ENCODE measurements at places on chromosomes 6 and 20. TPM values are rescaled to one million over a fixed set of nuclear protein-coding genes. Genes with fewer than 3 reads are reported as not detected.

DNA sequence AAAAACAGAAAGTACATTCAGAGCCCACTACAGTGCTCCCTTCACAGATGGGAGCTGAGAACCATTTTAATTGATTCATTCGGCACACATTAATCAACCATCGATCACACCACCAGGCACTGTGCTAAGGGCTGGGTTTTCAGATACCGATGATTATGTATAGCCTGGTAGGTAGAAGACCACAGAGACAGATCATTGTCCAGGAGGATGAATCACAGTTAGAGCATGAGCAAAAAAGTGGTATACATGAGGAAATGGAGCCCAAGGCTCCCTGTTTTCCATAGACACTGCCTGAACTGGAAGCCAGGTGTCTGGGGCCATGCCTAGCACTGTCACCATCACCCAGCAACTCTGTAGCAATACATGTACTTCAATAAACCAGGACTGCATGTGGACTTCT, 9.0 kb upstream of the PRDM1 start:
- no peak for DNase-seq

DNA sequence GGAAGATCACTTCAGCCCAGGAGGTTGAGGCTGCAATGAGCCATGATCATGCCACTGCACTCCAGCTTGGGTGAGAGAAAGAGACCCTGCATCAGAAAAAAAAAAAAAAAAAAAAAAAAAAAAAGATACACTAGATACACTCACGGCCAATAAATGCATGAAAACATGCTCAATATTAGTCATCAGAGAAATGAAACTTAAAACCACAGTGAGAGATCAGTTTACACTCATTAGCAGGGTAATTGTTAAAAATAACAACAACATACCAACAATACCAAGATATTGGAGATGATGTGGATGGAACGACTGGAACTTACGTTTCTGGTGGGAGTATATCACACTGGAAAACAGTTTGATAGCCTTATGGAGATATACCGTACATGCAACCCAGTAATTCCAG, 29.9 kb downstream of the HS3ST5 start:
- DNase-seq: no peak

- DNase-seq: no peak
Measured at GRCh38 chr6:36374972-36375371, 12.5 kb downstream of the ETV7 start.

DNA sequence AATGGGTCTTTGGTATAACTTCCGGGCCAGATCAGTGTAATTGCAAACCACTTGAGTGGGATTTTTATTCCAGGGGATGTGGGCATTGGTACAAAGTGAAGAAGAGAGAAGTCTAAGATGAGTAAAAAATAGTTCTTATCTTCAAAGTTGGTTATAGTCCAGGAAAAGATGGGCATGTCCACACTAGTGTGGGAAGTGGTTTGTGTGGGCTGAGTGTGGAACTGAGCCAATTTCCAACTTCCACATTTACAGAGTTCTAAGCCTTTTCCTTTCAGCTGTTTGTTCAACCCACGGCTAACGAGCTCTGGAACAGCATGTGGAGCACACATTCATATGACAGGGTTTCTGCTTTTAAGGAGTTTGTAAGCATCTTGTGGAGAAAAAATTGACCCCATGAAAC, 72.3 kb upstream of the IFNGR1 start:
- no peak for DNase-seq

- no peak for DNase-seq
Measured at GRCh38 chr20:50153153-50153499, 397 bp downstream of the PEDS1 start.

DNA sequence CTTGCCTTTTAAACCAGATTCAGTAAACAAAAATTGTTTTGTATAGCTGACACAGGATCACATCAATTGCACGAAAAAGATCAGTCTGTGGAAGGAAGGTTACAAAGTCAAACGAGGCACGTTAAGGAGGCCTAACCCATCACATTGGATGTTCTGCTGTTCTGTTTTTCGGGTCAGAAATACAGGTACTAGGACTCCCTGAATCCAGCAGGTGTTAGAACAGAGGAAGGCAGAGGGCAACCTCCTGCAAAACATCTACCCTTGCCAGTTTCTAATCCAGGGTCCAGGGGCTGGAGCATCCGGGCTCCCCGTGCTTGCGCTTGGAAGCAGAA, 64.6 kb downstream of the PLG start:
- no peak for DNase-seq

DNA sequence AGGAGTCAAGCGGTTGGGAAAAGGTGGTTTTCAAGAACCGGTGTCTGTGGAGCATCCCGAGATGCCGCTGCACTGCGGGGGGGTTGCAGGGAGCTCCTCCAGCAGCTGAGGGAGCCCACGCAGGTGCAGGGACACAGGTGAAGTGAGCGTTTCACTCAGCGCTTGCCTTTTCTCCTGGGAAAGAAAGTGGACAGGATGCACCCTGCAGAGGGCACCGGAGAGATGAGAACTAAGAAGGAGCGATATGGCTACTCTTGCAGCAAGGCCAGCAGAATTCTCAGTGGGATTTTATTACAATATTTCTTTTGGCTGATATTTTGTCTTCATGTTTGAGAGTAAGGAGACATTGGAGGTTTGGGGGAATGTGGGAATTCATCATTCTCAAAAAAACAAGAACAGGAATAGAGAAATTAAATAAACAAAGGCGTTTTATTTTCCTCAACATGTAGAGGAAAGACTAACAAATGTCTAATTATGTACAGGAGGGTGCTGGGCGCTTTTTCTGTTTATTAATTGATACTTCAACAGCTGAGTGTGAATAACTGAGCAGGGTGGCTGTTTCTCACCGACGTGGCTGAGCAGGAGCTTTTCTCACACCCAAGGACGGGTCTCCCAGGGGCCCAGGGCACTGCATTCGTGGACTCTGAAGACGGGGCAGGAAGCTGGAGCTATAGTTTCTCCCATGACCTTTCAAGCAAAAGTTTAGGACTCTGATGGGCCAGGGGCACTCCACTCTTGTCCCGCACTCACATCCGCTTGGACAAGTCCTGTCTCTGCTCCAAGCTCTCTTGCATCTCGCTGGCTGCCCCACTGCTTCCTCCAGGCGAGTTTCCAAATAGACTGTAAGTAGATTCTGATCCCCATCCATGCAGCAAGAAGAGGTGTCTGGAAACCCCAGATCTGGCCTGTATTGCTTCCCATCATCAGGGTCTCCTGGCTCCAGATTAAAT, 176.1 kb downstream of the SMOC2 start:
- no peak for DNase-seq

- DNase-seq: no peak
Measured at GRCh38 chr6:137001299-137001976, 43.3 kb downstream of the IL20RA start.

DNA sequence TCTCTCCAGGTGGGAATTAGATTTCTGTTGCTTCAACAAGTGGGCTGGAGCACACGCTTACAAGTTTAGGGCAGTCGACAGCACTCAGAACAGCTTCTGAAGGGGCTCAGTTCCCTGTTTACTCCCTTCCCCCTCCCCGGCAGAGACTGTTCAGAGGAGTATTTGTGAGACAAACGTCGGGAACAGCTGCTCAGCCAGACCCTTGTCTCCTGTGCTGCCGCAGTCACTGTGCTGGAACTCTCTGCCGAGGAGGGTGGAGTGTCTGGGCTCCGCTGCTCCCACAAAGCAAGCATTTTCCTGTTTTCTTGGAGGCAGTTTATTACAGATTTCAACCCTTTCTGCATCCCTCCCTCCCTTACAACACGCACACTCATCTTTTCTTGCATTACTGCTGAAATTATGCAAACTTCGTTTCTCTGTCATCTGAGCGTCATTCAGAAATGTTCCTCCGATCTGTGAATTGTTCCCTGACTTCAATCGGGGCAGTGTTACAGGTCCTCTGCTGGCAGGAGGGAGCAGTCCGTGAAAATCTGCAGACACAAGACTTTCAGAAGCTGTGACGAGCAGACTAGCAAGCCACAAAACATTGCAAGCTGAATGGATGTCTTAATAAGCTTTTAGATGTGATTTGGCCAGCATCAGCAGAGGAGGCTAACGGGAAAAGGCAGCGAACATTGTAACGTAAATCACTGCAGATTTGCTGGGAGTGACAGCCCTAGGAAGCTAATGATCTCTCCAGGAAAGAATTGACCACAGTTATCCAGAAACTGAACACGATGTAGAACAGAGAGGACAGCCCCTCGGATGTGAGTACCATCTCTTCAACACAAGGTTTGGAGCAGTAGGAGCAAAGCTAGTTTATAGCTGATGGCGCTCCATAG, 76.2 kb downstream of the LYRM2 start:
- no peak for DNase-seq

DNA sequence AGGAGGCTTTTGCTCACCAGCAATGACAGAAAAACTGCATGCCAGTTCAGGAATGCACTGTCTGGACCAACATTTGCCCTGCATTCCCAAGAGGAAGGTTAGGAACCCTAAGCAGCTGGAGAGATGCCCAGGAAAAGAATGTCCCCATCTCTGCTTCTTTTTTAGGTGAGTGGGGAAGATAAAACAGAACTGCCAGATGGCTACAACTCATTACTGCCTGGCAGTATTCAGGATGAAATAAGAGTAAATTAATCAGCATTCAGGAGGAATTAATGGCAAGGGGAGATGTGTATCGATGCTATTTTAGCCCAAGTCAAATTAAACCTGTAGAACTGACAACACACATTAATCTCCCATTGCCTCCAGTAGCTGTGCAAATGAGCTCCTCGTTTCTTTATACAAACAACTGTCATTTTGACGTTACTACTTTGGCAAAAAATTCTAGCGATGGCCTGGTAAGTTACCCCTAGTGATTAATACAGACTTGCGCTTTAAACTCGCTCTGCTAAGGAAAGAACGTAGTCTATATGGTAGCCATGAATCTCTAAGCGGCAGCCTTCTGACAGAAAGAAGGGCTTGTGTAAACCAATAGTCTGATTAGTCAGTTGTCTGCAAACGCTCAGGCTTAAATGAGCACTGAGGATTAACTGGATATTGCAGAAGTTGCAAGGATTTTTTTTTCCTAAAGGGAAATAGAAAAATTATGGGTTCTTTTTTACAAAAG, 16.7 kb upstream of the SMLR1 start:
- DNase-seq: no peak

DNA sequence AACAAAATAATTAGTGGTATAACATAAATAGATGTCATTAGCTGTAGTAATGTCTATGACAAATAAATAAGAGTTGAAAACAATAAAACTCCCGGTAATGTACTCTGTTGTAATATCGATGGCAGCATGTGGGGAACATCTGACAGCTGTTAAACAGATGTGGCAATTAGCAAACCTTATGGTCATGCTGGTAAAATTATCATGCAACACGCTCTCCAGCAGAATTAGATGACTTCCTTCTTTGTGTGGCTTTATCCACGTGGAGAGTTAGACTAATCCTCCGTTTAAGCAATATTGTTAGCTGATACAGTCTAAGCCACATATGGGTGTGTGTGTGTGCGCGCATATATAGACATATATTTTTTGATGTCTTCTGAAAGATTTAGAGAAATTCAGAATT, 77.7 kb upstream of the ZFP64 start:
- DNase-seq: no peak

- no peak for DNase-seq
Measured at GRCh38 chr6:91276315-91276714, 689.4 kb upstream of the MAP3K7 start.

GRCh38 chr6:9646342-9647070, 768.4 kb downstream of the TFAP2A start:
- no peak for DNase-seq

GRCh38 chr6:89508755-89509563, 76.0 kb downstream of the ANKRD6 start:
- no peak for DNase-seq

DNA sequence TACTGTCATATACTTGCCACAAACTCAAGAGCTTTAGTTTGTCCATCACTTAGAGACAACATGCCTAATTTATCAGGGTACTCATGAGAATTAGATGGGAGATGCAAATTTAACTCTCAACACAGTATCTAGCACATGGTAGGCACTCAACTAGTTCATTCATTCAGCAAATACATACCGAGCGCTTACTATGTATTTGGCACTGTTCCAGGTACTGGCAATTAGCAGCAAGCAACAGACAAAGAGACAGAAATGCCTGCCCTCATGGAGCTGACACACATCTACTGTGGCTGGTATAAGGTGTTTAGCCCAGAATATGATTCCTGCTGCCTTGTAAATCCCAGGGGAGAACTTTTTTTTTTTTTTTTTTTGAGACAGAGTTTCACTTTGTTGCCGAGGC, 4.8 kb downstream of the MICAL1 start:
- DNase-seq: no peak

DNA sequence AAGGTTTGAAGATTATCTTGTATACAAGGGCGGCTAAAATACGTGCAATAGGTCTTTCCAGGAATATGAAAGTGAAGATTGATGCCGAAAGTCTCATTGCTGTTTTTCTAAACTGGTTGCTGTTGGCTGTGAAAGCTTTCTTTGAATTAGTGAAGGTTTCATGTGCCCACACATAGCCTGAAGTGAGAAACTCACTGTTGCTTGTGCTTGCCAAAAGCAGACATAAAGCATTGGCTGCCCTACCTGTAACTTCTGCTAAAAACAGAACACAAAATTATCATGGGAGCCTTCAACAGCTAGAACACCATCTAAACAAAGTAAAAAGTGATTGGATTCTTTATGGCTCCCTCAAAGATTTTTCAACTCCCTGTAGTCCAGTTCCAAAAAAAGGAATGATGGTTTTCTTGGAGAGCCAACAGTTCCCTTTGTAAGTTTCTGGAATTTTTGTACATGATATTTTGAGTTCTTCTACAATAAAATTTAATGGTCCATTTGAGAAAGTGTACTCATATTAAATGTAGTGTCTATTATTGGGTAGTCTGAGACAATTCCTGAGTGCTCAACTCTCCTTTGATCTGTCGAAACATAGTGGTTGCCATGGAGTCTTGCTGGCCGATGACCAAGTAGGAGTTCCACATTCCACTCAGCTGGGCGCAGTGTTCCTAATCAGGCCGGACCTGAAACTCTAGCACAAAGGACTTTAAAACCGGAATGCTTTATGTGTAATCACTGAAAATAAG, 68.5 kb downstream of the PLEKHG1 start:
- peak; percentile 30 for DNase-seq

GRCh38 chr6:112198582-112198981, 55.8 kb downstream of the LAMA4 start:
- DNase-seq: no peak

The CRISP3 gene
- total RNA-seq: not detected

The GNAS-AS1 gene
- total RNA-seq: 3.8 TPM

The RAET1L gene
- not detected for total RNA-seq

The SLPI gene
- total RNA-seq: not detected

The ALDH8A1 gene
- total RNA-seq: 1.2 TPM

The TREM2 gene
- total RNA-seq: not detected

The C6orf120 gene
- 28.2 TPM for total RNA-seq

The TRAPPC3L gene
- total RNA-seq: not detected

The CGAS gene
- total RNA-seq: 0.63 TPM

The CPNE5 gene
- 0.54 TPM for total RNA-seq

The ZC2HC1B gene
- total RNA-seq: not detected

The IMPG1 gene
- total RNA-seq: not detected

Data from neural crest cell (in vitro differentiated cells).